Left renal pelvis (tissue), 4 donors: ENCODE measurements at places on chromosomes 3 and 15. TPM values are rescaled to one million over a fixed set of nuclear protein-coding genes. Genes with fewer than 3 reads are reported as not detected.

The C3orf49 gene
- polyA plus RNA-seq: 0.56 TPM

The C15orf62 gene
- polyA plus RNA-seq: 2.5 TPM

GRCh38 chr3:71968544-71968943 is 183.6 kb upstream of the PROK2 start:
- no peak for DNase-seq

DNA sequence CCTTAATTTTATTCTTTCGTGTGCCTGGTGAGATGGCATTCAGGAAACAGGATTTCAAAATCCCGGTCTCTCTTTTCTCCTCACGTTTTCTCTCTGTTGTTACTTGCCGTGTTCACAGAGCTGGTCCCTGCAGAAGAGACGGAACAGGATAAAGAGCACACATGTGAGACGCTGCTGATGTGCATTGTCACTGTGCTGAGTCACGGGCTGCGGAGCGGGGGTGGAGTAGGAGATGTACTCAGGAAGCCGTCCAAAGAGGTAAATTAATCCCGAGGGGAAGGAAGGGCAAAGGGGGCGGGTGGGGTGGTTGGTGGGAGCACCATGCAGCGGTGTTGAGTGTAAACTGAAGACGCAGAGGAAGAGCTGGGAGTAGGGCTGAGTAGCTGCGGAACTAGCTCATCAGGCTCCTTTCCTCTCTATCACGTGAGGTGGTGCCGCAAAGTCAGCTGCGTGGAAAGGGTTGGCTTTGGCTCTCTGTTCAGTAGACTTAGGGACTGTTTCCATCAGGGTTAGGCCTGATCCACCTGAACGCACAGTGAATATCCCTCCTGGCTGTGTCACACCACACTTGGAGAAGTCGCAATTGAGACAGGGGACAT is 164.8 kb upstream of the BHLHE40 start:
- DNase-seq: no peak
